Activated CD4-positive, alpha-beta T cell treated with anti-CD3 and anti-CD28 coated beads for 48 hours (primary cell): ENCODE measurements at places on chromosomes 16 and 17.

- peak; percentile 65 for DNase-seq
Measured at GRCh38 chr17:17749921-17750320, 68.7 kb downstream of the RAI1 start.

- DNase-seq, result no peak
Measured at GRCh38 chr17:62855156-62855555, 47.0 kb upstream of the MARCHF10 start.

DNA sequence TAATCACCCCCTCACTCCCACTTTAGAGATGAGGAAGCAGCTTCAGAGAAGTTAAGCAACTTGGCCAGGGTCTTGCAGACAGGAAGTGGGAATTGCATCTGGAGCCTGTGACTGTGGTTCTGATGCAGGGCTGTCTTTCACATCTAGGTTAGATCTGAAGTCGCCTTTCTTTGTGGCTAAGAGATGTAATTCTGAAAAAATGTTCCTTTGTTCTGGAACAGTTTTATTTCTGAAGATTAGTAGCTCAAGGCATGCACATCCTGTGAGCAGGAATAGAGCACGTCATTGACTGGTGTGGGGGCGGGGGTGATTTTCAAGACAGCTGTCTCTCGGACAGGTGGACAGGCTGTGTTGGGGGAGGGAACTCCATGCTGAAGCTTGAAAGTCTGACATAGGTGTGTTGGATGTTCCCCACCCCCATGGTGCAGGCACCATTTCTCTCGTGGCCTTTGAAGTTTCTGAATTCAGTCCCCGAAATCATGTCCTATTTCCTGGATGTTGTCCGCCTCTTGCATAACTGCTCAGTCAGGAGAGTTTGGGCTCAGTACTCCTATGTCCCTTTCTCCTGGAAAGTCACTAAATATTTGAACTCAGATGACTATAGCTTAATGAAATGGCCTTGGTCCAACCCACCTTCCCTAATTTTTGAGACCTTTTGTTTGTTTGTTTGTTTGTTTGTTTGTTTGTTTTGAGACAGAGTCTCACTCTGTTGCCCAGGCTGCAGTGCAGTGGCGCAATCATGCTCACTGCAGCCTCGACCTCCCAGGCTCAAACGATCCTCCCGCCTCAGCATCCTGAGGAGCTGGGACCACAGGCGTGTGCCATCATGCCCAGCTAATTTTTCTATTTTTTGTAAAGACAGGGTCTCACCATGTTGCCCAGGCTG is 21.0 kb upstream of the HERPUD1 start:
- peak; percentile 43 for DNase-seq

DNA sequence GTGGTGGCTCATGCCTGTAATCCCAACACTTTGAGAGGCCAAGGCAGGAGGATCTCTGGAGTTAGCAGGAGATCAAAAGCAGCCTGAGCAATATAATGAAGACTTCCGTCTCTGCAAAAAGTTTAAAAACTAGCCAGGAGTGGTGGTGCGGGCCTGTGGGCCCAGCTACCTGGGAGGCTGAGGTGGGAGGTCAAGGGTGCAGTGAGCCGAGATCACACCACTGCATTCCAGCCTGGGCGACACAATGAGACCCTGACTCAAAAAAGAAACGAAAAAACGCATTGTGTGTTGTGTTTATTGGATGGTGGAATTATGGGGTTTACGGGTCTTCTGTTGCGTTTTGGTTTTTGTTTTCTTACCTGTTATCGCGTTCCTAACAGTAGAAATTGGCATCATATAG is 863 bp upstream of the DDX19A start:
- no peak for DNase-seq

- DNase-seq, result no peak
Measured at GRCh38 chr16:60027351-60027750, 1293.2 kb upstream of the GOT2 start.
